ENCODE measurements at places on chromosomes 1 and 21.

GRCh38 chr1:12232221-12232620 is 2.4 kb downstream of the VPS13D start:
- peak; percentile 23 for DNase-seq

DNA sequence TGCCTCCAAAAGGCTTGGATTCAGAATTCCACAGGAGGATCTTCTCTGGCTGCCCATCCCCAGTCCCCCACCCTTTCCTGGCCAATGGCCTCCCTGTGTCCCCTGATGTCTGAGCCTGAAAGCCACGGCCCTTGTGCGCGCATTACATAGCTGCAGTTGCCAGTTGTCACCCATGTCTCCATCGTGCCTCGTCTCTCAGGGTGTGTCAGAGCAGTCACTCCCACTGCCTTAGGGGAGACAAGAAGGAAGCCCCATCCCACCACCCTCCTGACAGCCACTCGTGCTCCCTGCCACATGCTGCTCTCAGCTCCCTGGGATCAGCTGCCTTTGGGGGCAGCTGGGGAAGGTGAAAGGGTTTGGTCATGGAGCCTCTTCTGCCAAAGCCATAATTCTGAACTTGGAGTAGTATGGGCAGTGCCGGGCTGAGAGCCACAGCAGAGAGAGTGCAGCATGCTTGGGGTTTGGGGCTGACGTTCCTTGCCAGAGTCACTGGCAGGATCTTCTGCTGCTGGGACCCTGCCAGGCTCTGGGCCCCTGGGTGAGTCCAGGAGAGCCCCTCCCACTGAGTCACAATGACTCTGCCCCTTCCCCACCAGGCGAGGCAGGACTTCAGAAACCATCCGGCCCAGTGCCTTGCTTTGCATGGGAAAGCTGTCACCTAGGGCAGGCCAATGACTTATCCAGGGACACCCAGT is 285.9 kb upstream of the VAMP3 start:
- DNase-seq = no peak

- peak; percentile 46 for DNase-seq
Observed at GRCh38 chr1:167663002-167663772, 33.2 kb downstream of the RCSD1 start.

DNA sequence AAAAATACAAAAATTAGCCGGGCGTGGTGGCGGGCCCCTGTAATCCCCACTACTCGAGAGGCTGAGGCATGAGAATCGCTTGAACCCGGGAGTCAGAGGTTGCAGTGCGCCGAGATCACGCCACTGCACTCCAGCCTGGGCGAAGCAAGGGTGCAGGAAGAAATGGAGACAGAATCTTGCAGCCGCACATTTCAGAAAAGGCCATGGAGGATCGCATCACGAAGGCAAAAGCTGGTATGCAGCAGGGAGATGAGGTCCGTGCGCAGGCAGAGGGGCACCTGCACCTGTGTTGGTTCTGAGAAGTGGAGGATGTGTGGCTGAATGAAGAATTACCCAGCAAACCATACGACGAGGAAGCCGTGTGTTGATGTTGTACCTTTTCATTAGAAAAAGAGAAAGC is 53.0 kb upstream of the ABCG1 start:
- DNase-seq = no peak

- no peak for DNase-seq
Observed at GRCh38 chr1:241424480-241424971, 67.5 kb upstream of the RGS7 start.

All from kidney tubule cell (primary cell).